ENCODE measurements at places on chromosomes 7 and 10. TPM values are rescaled to one million over a fixed set of nuclear protein-coding genes. Genes with fewer than 3 reads are reported as not detected.

CDC14C gene
- not detected for total RNA-seq

SUGCT gene
- 3.3 TPM for total RNA-seq

DNA sequence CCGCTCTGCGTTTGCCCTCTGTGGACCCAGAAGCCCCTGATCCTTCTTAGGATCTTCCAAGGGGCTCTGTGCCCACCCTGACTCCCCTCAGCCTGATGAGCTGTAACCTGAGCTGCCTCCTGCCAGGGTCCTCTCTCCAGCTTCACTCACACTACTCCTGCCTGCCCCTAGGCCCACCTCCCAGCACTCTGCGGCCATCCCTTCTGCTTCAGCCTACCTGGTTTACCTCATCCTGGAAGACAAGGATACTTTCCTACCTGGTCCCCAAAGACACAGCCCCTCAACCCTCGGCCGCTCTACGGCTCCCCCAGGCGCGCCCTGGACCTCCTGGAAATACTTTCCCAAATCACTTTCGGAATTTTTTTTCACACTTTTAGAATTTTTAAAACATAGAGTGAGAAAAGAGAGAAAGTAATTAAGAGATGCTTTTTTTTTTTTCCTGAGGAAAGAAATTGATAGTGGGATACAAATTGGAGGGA is 6.4 kb upstream of the ZNF862 start:
- no peak for DNase-seq

DNA sequence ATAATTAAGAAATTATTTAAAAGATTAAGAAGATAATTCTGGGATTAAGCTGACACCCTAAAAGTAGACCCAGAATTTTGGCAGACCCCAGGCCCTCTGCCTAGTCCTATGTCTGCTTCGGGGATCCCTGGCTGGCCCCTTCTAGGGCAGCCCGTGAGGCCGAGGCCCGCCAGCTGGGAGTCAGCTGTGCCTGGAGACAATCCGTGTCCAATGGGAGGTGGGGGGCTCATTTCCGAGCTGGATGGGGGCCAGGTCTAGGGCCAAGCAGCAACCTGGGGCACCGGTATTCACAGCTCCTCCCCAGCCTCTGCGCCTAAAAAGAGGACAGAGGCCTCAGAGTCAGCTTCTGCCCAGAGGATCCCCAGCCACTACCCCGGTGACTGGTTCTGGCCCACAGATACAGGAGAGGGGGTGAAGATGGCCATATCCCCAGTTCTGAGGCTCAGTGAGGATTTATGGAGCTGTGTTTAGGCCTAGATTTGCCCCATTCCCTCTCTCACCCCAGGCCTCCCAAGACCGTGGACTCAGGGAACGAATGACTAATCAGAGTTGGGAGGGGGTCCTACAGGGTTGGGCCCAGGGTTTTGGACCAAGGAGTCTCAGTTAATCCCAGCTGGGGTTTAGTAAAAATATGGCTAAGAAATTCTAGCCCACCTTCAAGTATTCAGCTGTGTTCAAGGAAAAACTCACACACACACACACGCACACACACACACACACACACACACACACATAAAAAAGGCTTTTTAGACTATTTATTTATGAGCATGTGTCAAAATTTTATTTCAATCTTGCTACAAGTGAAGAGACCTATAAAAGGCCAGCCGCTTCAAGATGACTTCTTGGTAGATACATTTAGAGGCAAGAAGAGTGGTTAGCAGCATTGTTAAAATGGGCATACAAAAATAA is 37.4 kb upstream of the LBX1 start:
- DNase-seq = no peak

- DNase-seq = no peak
These were observed 100.8 kb downstream of the PRTFDC1 start for GRCh38 chr10:24851629-24852028.

DNA sequence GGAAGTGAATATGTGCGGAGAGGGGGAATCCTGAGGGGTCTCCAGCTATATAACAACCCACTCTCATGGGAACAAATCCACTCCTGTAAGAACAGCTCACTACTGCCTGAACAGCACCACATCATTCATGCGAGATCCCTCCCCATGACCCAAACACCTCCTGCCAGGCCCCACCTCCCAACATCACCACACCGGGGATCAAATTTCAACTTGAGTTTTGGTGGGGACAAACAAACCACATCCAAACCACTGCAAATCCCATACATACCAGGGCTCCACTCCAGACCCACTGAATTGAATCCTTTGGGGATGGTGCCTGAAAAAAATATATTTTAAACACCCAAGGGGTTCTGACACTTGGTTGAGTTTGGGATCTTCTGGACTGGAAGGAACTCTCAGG is 181.5 kb upstream of the PLXNA4 start:
- DNase-seq = no peak
